ENCODE measurements at places on chromosomes 5 and 9. TPM values are rescaled to one million over a fixed set of nuclear protein-coding genes. Genes with fewer than 3 reads are reported as not detected.

The FOXD4L6 gene
- not detected for total RNA-seq

The RIOK2 gene
- 29.1 TPM for total RNA-seq

The ZNF462 gene
- total RNA-seq: 0.33 TPM

- peaks cover 16% of the 10 kb centered on the region for H3K27me3 ChIP-seq
- H3K27ac ChIP-seq: no peak overlapping the region
- no peak overlapping the region for H3K4me3 ChIP-seq
Measured at GRCh38 chr5:66315784-66316183, 171.7 kb downstream of the SREK1 start.

The FOXD4L5 gene
- total RNA-seq: not detected

GRCh38 chr5:93452255-93452654 lies 128.8 kb downstream of the NR2F1-AS1 start:
- H3K4me1 ChIP-seq: no peaks in the 10 kb centered on the region
- no peaks in the 10 kb centered on the region for H3K36me3 ChIP-seq
- H3K27ac ChIP-seq: no peak overlapping the region
- no peak overlapping the region for H3K4me3 ChIP-seq
- no peak for DNase-seq

The PRELID2 gene
- total RNA-seq: 0.12 TPM

The BHMT gene
- not detected for total RNA-seq

DNA sequence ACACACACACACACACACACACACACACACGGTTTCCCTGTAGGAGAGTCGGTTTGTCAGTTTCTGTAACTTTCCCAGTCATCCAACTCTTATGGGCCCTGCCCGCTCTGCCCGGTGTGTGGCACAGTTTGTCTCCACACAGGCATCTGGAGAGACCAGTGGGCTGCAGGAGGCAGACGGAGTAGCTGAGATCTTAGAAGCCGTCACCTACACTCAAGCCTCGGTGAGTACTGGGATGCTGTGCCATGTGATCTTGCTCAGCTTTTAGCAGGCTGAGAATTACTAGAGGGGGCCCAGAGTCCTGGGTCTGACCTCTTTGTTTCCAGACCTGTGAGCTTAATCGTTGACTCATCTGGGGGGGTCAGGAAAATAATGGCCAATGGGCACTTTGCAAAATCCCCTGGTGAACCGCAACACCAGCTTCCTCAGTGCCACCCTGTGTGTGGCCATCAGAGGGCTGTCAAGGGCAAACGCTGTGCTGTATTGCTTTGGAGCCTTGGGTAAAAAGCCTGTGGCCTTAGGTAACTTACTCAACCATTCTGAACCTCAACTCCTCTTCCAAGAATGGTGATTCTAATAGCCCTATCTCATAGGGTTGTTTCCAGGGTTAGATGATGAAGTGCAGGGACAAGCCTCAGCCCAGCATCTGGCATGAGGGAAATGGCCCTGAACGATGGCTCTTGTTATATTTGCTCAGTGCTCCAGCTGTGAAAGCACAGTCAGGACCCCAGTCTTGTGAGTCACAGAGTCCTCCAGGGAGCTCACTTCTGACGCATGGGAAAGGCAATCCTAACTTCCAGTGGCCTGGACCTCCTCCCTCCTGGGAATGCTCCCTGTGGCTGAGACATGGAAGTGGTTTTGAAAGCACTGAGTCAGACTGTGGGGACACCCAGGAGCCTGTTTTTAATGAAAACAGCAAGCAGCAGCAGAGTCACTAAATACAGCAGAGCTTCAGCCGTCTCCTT lies 45.6 kb downstream of the COL15A1 start:
- no peaks in the 10 kb centered on the region for H3K27me3 ChIP-seq
- H3K36me3 ChIP-seq: no peaks in the 10 kb centered on the region
- no peak overlapping the region for H3K4me3 ChIP-seq
- H3K27ac ChIP-seq: no peak overlapping the region
- no peak for DNase-seq

The SLC46A2 gene
- not detected for total RNA-seq

The TTC23L gene
- total RNA-seq: 0.43 TPM

- peaks cover 37% of the 10 kb centered on the region for H3K27me3 ChIP-seq
- H3K27ac ChIP-seq: no peak overlapping the region
- H3K36me3 ChIP-seq: no peaks in the 10 kb centered on the region
- H3K4me3 ChIP-seq: no peak overlapping the region
- H3K4me1 ChIP-seq: peaks cover 7% of the 10 kb centered on the region
Measured at GRCh38 chr5:175448276-175448675, 4.3 kb upstream of the DRD1 start.

DNA sequence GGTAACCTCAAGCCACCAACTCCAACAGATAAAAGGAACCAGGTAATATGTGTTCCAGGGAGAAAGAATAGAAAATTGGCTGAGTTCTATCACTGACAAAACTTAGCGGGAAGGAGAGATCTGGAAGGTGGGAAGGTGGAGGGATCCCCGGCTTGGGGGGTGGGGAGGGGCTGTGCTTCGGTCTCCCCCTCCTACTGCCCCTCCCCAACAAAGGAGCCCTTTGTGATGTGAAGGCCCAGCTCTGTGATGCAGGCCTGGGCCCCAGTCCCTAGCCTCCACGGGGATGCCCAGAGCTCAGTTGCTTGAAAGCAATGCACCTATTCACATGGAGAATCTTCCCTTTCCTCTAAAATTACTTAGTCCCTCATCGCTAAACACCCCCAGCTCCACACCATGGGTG lies 4.4 kb upstream of the ZNF484 start:
- H3K27me3 ChIP-seq: no peaks in the 10 kb centered on the region
- no peak overlapping the region for H3K4me3 ChIP-seq
- DNase-seq: no peak
- no peak overlapping the region for H3K27ac ChIP-seq

The PCDHB16 gene
- not detected for total RNA-seq

GRCh38 chr9:14211564-14211963 lies 102.4 kb downstream of the NFIB start:
- H3K4me3 ChIP-seq: no peak overlapping the region
- no peak overlapping the region for H3K27ac ChIP-seq
- H3K36me3 ChIP-seq: no peaks in the 10 kb centered on the region
- peaks cover 9% of the 10 kb centered on the region for H3K27me3 ChIP-seq
- H3K4me1 ChIP-seq: no peaks in the 10 kb centered on the region

The PCDHGB5 gene
- not detected for total RNA-seq

The BHMT2 gene
- not detected for total RNA-seq

The DBN1 gene
- 20.8 TPM for total RNA-seq

DNA sequence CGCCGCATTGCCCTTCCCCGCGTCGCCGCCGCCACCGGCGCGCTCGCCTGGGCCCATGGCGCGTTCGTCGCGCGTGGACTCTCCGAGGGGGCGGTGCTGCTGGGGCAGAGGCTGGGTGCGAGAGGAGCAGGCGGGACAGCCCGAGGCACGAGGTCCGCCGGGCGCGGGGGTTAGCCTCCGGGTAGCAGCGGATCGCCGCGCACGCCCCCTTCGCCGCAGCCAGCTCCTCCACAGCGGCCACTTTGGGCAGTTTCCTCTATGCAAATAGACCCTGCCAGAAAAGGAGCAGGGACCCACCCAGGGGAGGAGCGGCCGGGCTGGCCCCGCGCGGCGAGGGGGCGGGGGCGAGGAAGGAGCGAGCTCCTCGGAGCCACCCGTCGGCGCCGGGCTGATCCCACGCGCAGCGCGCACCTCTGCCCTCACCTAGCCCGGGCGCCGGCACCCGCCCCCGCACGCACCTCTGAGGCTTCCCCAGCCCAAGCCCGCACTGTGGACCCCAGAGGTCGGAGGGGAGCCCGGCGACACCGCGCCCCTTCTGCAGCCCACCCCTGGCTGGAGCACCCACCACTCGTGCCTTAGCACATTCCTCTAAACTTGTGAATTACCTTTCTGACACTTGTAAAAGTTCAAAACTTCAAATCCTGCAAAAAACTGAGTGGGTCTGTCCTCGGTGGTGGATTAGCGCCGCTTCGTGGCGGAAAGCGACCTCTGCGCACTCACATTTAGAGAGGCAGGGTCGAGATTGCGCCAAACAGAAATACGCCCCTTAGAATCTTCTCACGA lies at the start of gene COL23A1:
COL23A1 (minus strand) TSS at position 253 of the 783 bp plus-strand sequence.
- DNase-seq: peak; percentile 63
- peaks cover 45% of the 10 kb centered on the region for H3K27me3 ChIP-seq
- peaks cover 14% of the 10 kb centered on the region for H3K36me3 ChIP-seq
- peaks cover 7% of the 10 kb centered on the region for H3K4me1 ChIP-seq
- no peak within 1 kb of the TSS for H3K27ac ChIP-seq

The FOXD4L3 gene
- total RNA-seq: not detected

The NDST1 gene
- total RNA-seq: 3.3 TPM

The LPCAT1 gene
- total RNA-seq: 31.2 TPM

The TMEM161B gene
- 18.1 TPM for total RNA-seq

DNA sequence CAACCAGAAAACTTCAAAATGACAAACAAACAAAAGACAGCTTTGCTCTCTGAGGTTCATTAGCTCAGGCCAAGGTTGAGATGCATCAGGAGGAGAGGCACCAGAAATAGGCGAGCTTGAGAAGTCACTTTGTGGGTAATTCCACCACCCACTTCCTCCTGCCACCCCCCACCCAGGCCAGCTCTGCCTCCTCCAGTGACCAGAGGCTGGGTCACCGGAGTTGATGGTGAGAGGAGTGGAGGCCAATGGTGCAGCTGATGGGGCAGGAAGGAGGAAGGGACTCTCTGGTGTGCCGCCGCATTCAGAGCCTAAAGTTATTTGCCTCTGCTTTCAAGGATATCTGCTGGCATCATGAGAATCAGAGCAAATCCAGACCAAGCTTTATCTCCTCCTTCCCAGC lies 73.8 kb upstream of the ASTN2 start:
- no peaks in the 10 kb centered on the region for H3K4me1 ChIP-seq
- no peak overlapping the region for H3K27ac ChIP-seq
- no peak for DNase-seq
- H3K36me3 ChIP-seq: no peaks in the 10 kb centered on the region

DNA sequence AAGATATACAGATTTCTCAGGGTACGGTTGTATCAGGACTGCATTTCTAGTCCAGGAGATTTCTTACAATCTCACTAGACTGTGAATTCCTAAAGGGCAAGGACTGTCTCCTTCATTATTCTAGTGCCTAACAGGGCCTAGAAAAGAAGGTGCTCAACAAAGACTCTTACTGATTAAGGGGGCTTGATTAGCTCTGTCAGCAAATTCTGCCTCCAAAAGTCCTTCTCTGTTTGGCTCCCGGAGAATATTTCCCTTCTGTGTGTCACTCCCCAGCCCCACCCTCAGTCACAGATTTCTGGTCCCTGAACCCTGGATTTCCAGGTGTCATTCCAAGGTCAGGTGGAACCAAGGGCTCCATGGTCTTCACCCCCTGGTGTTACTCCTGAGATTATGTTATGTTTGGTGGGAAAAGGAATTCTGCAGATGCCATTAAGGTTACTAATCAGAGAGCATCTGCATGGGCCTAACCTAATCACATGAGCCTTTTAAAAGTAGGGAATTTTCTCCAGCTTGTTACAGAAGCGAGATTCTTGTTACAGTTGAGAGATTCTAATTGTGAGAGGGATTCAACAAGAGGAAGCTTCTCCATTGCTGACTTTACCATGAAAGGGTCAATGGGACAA lies 167.7 kb upstream of the LHFPL2 start:
- H3K27me3 ChIP-seq: no peaks in the 10 kb centered on the region
- H3K36me3 ChIP-seq: peaks cover 7% of the 10 kb centered on the region
- no peak overlapping the region for H3K4me3 ChIP-seq
- no peaks in the 10 kb centered on the region for H3K4me1 ChIP-seq
- no peak overlapping the region for H3K27ac ChIP-seq

The CLIC3 gene
- not detected for total RNA-seq

- H3K4me3 ChIP-seq: no peak overlapping the region
- H3K4me1 ChIP-seq: no peaks in the 10 kb centered on the region
- no peaks in the 10 kb centered on the region for H3K36me3 ChIP-seq
Measured at GRCh38 chr5:36614657-36615308, 8.4 kb downstream of the SLC1A3 start.

The UBE2B gene
- 116 TPM for total RNA-seq

GRCh38 chr5:143068712-143069111 lies 298.5 kb downstream of the ARHGAP26 start:
- no peak overlapping the region for H3K27ac ChIP-seq
- H3K4me3 ChIP-seq: no peak overlapping the region
- peaks cover 36% of the 10 kb centered on the region for H3K36me3 ChIP-seq
- H3K4me1 ChIP-seq: peaks cover 28% of the 10 kb centered on the region

The SPAAR gene
- not detected for total RNA-seq

DNA sequence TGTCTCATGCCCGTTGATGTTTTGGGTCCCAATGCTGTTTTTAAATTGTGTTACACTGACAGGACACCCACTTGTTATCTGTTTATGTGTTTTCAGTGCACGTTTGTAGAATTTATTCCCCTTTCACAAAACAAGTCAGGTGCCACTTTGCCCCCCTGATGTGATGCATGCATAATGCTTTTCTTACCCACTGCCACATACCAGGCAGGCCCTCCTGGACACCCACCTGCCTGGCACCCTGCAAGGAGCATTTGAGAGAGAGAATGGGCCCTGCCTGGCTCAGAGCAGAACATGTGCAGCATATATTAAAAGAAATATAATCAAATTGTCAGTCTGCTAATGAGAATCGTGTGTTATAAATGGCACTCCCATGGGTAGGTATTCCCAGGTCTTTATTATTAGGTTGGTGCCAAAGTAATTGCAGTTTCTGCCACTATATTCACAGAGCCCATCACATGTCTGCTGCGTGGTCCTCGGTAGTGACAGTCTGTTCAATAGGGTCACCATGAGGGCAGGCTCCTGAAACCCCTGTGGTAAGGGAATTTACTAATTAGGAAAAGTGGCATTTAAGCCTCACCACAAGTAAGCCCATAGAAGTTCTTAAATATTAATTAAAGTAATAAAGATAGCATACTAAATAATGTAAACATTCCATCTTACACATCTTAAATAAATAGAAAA lies 52.2 kb upstream of the CKMT2 start:
- H3K27me3 ChIP-seq: no peaks in the 10 kb centered on the region
- H3K36me3 ChIP-seq: no peaks in the 10 kb centered on the region
- no peak for DNase-seq
- H3K4me1 ChIP-seq: peaks cover 2% of the 10 kb centered on the region
- no peak overlapping the region for H3K27ac ChIP-seq
- no peak overlapping the region for H3K4me3 ChIP-seq

The ZNF608 gene
- not detected for total RNA-seq

DNA sequence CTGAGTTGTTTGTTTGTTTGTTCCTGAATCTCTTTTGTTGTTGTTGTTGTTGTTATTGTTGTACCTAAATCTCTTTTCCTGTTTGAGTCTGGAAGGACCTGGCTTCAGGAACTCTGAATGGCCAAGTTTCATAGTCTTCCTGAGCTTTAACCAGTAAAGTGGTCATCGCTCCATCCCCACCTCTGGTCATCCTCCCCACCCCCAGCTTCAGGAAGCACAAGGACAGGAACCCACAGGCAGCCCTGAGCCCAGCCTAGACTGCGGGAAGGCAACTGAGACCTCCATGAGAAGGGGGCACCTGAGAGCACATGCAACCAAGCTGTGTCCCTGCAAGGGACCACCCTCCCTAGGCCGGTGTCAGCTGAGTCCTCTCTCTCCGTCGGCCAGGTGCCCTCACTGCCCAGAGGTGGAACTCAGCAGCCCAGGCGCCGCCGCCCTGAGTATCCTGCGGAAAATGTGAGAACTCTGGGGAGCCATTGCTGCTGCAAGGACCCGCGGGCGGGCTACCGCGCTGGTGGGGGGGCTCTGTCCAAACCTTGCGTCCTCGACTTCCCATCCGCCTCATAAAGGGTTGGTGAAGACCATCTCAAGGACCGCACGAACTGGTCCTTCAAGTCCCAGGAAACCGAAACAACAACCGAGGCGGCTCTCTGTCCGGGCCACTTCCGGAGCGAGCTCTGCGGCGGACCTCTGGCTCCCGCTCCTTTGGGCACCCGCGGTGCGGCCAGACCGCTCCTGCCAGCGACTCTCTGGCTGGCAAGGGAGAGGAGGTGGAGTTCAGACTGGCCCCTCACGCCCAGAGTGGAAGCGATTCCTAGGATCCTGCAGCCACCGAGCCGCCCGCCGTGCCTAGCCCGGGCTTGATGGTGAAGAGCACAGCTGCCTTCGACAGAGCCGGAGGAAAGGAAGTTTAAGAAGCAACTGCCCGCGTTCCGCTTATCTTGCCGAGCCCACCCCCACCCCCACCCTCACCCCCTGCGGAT lies 4.2 kb downstream of the BARX1 start:
- H3K4me3 ChIP-seq: peak overlapping the region; percentile 58
- peaks cover 42% of the 10 kb centered on the region for H3K4me1 ChIP-seq
- peaks cover 73% of the 10 kb centered on the region for H3K27me3 ChIP-seq
- DNase-seq: no peak

The ZFR gene
- 50.9 TPM for total RNA-seq

All from activated naive CD4-positive, alpha-beta T cell treated with anti-CD3 and anti-CD28 coated beads for 36 hours (primary cell).